Activated CD8-positive, alpha-beta memory T cell treated with anti-CD3 and anti-CD28 coated beads for 48 hours (primary cell): ENCODE measurements at places on chromosomes 12 and 14.

GRCh38 chr14:58744801-58745394, 107.1 kb downstream of the DACT1 start:
- no peak for DNase-seq

DNA sequence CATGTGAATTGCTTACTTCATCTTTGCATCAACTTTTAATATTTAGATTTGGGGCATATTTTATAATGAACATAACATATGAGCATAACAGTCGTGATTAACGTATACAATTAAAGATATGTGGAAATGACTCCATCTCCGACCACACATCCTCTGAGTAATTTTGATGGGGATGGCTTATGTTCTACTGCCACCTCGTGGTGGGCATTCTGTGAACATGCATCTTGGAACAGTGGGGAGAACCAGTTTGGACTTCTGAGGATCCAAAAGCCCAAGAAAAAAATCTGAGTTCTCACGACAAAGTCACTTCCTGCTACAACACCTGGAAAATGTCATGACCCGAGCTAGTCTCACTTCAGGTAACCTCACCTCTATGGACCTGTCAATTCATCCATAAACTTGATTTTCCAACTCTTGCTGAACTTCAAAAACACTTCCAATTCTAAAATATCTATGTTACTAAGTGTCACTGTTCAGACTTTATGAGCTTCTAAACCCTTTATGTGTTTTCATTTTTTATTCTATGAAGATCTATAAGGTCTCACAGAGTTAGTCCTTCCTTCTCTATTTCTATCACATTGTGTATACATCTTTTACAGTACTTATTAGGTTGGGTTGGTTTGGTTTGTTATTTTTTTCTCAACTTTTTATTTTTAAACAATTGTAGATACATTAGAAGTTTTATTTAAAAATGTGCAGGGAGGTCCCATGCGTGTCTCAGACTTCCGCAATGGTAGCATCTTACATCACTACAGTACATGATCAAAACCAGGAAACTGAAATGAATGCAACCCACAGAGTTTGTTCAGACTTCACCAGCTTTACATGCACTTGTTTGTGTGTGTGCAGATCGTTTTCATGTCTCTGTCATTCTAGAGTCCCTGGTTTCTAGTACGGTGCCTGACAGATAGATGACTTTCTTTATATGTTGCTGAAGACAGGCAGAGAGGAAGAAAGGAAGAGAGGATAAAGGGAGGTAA, 38.2 kb upstream of the STAB2 start:
- DNase-seq, result peak; percentile 20

- no peak for DNase-seq
Measured at GRCh38 chr14:67285876-67286452, 44.7 kb downstream of the PALS1 start.

DNA sequence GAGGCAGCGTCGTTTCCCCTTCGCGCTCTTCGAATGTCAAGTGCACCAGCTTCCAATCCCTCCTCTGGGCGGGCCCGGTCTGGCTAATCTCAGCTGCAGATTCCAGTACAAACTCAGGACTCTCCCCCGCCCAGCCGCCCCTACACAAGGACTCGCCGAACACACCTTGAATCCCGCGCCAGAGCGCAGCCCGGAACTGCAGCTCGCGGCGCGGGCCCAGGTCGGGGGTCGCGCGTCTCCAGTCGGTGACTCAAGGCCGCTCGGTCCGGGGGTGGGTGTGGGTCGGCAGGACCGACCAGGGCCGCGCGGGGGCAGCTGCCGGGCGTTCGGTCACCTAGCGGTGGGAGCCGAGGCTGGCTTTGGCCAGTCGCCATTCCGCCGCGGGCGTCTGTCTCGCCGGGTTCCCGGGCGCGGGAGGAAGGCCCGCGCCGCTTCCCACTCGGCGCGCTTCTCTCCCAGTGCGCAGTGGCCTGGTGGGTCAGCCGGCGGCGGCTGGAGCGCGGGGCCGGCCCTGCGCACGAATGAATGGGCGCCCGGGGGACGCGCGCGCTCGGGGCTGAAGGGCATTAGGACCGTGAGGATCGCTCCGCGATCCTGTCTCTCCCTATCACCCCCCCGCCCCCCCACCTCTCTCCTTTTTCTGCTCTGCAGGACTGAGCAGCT, at the start of gene GALNT16:
GALNT16 (plus strand) TSS at position 632 of the 663 bp plus-strand sequence. CDS start 133 bp downstream, outside the sequence.
- DNase-seq, result no peak

DNA sequence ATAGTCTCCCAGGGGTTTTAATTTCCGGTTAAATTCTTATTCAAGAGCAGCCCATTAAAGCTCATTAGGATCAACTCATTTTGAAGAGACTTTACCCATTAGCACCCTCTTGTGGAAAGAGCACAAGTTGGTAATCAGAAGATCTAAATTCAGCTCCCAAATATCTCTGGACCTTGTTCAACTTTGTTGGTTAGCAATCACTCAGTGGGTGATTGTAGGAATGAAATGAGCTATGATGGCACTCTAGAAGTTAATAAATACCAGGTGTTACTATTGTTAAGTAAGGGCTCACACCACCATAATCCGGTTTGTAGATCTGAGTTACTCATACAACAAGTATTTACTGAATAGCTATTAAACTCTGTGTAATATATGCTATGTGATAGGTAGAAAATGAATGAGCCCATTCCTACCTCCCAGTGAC, 42.9 kb downstream of the TRIP11 start:
- no peak for DNase-seq

GRCh38 chr12:18323159-18323558, 61.8 kb downstream of the PIK3C2G start:
- DNase-seq, result no peak

DNA sequence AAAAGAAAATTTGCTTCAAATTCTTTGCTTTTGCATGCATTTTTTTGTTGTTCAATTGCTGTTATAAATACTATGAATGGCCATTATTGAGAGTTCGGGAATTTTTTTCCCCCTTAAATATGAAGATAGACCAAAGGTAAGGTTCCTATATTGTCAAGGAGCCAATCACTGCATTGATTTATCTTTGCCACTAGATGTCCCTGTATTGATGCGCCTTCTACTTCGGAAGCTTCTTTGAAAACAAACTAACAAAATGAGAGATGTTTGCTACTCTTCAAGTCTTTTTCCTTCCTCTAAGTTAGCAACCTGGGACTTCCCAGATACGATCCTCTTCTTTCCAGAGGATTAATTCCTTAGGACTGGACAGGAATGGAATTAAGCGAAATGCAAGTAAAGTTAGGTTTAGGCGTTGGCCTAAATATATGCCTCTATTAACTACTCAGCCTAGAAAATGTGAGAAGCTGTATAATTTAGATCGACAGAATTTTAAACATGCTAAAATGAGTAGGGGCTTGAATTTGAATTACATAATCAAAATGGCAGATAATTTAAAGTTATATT, 318.1 kb downstream of the AEBP2 start:
- no peak for DNase-seq

DNA sequence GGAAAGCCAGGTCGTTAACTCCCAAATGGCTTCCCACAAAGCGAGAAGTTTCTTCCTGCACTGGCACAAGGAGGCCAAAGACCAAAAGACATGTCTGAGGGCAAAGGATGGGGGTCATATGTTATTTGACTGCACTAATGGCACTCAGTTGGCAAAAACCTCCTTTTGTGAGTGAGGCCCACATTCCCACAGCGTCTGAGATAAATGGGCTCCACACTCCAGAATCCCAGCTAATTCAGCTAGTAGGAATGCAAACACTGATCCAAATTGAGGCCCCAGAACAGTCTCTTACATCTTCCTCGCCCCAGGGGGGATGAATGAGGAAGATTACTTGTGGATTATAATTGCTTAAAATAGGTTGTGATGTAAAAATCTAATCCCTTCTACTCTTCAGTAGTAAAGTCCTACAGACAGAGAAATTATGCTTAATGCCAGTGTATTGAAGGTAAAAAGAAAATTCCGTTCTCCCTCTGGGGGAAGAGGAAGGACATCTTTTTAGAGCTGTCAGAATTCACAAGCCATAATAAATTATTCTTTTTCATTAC, 86.4 kb upstream of the PIWIL1 start:
- DNase-seq, result no peak
